Fibroblast of skin of left biceps (primary cell): ENCODE measurements at places on chromosomes 3 and 15.

- no peak for DNase-seq
These were observed 124.1 kb upstream of the THBS1 start for GRCh38 chr15:39456582-39457330.

DNA sequence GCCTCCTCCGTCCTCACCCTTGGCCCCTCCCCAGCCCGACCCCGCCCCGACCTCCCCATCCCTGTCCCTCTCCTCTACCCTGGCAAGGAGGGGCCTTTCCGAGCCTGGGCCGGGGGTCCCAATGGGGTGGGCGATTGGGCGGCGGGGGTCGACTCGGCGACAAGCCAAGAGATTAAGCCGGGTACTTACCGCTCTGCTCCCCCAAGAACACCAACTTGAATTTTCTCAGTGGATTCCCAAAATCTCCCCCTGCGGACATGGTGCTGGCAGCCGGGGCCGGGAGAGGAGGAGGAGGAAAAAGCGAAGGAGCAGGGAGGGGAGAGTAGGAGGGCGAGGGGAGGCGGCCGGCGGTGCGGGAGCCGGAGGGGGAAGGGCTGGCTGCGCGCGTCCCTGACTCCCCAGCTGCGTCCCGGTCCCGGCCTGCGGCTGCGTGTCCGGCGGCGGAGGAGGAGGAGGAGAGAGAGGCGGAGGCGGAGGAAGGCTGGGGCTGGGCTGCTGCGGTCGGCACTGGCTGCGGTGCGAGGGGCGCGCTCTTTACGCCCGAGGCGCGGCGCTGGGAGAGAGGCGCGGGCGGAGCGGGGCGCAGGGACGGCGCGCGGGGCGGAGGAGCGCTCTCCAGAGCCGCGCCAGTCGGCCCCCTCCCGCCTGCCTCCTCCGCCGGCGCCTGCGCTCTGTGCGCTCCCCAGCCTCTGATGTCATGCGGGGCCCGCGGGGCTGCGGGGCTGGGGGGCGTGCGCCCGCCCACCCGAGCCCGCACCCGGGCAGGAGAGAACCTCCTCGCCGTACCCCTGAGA is at the start of gene RAB6B:
TSS of gene RAB6B (minus strand) at position 675 of the 794 bp plus-strand sequence. CDS start at position 259, 416 bp downstream.
- no peak for DNase-seq

DNA sequence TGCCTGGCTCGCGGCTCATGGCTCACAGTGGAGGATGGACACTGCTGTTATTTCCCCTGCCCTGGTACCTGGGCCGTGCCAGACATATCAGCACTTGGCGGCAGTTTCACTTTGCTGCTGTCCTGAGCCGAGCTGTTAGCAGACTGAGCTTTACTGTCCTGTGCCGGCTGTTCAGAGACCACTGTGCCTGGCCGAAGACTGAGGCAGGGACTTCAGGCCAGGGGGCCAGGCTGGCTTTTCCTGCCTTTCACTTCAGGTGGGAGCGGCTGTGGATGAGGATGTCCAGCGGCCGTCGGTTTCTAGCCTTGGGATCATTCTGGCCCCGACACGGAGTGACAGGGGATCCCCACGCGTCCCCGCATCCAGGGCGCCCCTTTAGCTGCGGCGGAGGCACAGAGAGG is 1.1 kb downstream of the ATP10A start:
- DNase-seq: no peak

DNA sequence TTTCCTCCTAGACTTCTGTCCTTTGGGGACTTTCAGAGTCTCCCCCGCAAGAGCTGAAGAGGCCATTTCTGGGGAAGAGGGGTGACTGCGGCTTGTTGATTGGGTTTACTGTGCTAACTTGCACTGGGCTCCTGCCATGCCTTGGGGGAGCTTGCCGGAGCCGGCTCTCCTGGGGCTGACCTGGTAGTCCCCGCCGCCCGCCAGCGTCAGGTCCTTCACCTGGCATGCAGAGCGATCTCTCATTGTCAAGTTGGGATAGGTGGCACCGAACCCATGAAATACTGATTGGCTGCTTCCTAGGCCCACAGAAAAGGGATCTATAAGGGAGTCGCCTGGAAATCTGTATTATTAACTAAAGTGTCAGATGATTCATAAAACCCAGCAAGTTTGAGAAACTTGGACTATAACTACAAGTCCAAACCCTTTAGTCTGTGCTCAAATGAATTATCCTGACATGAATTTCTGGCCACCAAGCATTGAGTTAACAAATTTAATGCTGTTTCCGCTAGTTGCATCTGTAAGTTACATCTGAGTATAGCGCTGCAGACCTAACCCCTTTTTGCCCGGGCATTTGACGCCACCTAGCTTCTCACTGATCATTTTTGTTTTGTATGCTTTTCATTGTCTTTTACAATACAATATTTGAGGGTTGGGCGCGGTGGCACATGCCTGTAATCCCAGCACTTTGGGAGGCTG is 607 bp upstream of the IMP3 start:
- no peak for DNase-seq

GRCh38 chr3:17979252-17979651 is 236.8 kb upstream of the TBC1D5 start:
- DNase-seq: no peak

DNA sequence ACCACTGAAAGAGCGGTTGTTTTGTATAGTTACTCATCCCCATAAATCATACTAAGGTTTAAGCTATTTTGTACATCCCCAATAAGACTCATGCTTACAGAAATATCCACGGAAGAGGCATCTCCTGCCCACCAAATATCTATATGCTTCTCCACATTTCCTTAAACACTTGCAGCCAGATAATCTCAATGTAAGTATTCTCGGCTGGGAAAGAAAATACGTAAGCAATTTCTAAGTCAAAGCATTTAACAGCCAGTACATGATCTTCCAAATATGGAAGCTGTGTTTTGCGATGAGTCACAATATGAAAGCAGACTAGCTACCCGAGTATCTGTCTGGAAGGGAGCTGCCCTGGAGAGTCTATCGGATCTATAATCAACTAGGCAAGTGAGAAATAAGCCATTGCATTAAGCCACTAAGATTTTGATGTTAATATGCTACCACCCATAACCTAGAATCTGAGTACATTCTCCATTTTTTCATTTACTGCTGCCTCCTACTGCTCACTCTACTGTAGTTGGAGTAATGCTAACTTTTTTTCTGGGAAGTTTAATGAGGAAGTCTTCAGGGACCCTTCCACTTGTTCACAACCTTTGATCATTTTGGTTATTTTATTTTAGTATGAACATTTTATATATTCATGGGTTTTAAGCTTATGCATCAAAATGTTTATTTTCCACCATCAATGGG is 26.9 kb upstream of the ZMAT3 start:
- DNase-seq: peak; percentile 24

DNA sequence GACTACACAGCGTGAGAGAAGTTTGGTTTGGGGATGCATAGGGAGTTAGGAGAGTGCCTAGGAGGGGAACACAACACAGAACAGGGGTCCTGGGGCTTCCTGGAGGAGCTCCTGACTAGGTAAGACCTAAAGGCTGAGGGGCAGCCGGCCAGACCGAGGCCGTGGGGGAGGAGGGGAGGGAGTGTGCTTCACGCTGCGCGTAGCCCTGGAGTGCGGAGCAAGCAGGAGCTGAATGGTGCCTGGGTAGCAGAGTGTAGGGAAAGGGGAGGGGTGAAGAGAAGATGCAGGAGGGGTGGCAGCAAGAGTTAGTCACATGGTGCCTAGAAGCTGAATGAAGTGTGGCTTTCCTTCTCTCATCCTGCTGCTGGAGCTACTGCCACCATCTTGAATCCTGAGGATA is 32.4 kb upstream of the HHATL start:
- DNase-seq: no peak

GRCh38 chr3:3179407-3180094 is at the start of gene CRBN:
TSS of gene CRBN (minus strand) at chr3:3179691. CDS start at chr3:3179687, 4 bp downstream.
- peak; percentile 48 for DNase-seq

- DNase-seq: no peak
These were observed 63.3 kb upstream of the MITF start for GRCh38 chr3:69675786-69676530.

DNA sequence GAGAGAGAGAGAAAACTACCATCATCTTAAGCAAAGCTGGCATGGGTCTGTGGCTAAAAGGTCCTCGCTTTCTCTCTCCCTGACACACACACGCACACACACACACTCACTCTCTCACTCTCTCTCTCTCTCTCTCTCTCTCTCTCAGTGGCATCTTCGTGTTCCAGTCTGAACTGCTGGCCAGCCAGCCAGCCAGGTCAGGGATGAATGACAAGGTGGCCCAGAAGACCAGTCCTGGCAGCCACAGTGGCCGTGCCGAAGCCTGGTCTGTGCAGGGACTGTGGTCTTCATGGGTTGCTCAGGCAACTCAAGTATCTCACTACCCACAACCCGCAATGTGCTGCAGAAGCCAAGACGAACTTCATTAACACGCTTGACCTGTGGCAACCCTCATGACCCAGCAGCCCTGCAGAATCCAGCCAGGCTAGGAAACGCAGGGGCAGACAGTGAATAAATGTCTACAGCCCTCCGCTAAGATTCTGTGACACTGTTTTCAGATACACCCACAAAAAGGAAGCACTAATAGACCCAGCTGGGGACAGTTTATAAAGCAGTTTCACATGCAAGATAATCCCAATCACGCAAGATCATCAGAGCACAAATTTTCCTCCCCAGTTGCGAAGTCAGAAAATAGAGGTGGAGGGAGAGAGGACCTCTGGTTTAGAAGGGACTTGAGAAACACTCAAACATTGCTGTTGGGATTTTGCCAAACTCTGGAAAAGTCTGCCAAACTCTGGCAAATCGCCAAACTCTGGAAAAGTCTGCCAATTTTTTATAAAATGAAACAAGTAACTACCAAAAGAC is 66.4 kb downstream of the XXYLT1 start:
- DNase-seq: no peak

- peak; percentile 41 for DNase-seq
These were observed 473 bp downstream of the TASOR start for GRCh38 chr3:56682462-56683121.

- peak; percentile 98 for DNase-seq
These were observed 13.9 kb upstream of the PRICKLE2 start for GRCh38 chr3:64238971-64239667.

GRCh38 chr15:87816016-87816415 is 440.5 kb downstream of the NTRK3 start:
- DNase-seq: no peak

- DNase-seq: no peak
These were observed 176.4 kb upstream of the MDFIC2 start for GRCh38 chr3:70488816-70489215.

DNA sequence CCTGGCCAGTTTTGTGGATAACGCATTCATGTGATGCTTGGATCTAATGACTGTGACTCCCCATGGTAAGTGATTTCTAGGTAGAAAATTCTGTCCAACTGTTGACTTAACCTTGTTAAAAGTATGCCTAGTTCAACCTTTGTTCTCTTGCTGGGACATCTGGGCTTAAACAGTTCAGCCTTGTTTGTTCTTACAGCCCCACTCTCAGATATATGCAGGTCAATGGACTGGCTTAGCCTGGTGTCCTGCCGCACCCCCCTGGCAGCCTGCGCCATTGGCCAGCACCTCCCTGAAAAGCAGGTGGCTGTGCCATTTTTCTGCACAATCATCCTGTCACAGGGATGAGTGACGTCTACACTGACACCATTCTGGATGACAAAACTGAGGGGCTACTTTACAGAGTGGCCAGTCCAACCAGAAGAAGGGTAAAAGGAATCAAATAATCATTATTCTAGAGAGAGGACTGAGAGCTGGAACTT is 244.7 kb upstream of the ONECUT1 start:
- DNase-seq: no peak

DNA sequence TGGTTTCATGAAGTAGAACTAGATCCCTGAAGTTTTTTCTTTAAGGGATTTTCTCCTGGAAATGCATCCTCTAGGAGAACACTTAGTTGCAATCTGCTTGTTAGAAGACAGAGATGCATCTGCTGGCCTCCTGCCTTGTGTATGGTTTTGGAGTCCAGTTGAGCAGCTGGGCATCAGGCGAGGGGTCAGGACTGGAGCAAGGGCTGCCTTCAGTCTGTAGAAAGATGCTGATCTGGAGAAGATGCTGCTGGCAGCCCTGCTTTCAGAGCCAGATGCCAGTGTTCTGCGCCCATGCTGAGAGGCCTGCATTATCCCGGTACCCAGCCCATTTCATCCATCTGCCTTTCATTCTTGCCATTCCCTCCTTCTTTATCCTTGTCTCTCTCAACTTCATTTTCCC is 77.4 kb downstream of the CHCHD6 start:
- DNase-seq: no peak

DNA sequence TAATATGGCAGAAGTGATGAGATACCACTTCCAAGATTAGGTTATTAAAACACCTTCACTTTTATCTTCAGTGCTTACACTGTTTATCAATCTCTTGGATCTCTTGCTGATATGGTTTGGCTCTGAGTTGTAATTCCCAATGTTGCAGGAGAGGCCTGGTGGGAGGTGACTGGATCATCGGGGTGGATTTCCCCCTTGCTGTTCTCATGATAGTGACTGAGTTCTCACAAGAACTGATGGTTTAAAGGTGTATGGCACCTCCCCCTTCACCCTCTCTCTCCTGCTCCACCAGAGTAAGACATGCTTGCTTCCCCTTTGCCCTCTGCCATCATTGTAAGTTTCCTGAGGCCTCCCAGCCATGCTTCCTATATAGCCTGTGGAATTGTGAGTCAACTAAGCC is 11.8 kb downstream of the GOLIM4 start:
- DNase-seq: no peak

DNA sequence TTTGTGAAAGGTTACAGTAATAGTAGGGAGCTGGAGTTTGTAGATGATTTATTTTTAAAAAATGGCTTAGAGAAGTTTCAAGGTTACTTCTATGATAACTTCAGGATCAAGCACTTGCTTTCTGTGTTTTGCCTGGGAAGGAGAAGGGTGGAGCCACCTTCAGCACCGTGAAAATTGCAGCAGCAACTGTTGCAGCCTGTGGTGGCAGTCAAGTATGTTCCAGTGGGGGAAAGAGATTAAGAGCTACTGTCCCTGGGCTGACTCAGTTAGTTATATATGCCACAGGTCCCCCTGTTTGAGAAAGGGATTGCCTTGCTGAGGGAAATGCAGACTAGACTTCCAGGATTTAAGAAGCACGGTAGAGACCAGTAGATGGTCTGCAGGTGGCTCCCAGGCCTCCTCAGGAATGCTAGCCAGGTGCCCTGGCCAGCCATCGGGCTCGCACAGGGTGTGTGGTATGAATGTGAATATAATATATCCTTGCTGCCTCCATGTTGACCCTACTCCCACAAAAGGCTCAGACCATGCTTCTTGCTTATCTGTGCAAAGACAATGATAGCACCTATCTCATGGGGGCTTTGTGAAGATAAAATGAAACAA is 389.5 kb downstream of the CACNA2D3 start:
- DNase-seq: no peak

DNA sequence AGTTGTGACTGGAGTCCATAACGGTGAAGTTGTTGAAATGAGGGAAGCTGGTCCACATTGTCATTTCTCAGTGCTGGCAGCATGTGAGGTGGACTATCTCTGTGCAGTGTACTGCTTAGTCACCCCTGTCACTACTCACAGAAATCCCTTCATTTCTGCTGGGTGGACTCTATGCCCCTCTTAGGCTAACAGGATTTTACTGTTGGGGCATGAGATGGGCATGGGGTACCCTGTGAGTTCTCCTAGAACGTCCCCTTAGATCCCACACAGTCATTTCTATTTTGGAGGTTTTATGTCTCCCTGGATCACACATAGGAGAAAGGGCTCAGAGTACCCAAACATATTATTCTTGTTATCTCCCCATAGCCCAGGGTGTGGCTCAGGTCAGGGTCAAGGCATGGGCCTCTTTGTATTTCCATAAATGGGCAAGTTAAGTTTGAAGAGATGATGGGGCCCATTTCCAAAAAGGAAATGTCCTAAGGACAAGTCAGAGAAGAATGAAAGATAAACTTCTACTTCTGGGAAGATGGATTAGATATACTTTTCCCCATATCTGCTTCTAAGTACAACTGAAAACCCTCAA is 15.2 kb downstream of the P2RY1 start:
- DNase-seq: no peak
